ENCODE measurements at places on chromosomes 2 and 18.

DNA sequence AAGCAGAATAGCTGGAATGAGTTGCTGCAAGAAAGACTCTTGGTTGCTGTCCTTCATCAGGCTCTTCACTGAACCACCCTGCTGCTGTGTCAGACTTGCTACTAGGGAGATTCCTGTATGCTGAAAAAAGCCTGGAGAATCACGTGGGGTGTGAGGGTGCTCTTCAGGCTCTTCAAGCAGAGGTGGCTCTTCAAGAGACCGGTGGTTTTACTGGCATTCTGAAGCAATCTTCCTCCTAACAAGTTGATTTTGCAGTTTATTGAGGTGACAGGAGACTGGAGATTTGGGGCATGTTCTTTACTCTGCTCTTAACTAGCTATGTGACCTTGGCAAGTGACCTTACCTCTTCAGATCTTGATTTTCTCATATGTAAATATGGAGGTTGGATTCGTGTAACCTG is 14.1 kb downstream of the TMEM178A start:
- no peak for DNase-seq

GRCh38 chr18:62720766-62721613 is 5.6 kb downstream of the PHLPP1 start:
- DNase-seq = no peak

GRCh38 chr2:107197594-107198294 is 311.8 kb upstream of the ST6GAL2 start:
- DNase-seq = no peak

DNA sequence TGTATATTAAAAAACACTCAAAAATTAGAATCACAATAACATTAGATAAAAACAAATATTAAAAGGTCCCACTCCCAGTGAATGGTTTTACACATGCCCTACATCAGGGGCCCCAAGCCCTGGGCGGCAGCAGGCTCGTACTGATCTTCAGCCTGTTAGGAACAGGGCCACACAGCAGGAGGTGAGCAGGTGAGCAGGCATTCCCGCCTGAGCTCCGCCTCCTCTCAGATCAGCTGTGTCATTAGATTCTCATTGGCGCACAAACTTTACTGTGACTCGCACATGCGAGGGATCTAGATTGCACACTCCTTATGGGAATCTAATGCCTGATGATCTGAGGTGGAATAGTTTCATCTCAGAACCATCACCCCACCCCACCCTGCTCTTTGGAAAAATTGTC is 74.2 kb downstream of the MBD2 start:
- no peak for DNase-seq

DNA sequence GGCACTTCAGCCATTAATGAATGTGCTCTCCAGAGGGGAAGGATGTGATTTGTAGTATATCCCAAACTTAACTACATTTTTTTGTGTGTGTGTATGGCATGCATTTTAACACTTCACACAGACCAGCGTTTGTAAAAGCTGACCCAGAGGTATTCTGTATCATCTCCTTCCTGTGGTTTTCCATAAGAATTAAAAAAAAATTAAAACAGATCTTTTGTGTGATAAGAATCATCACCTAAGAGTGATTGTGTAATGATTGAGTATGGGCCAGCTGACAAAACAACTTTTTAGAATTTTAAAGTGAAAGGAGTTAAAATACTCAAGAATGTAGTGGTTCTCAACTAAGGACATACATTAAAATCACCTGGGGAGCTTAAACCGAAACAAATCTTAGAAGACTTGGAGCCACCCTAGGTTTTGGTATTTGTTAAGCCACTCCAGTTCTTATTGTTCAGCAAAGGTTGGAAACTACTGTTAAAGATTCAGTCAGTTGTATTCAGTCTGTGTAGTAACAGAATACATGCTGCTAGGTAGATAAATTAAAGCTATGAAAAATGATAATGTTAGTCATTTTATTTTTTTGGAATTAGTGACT is 120.1 kb downstream of the HAUS1 start:
- DNase-seq = no peak

GRCh38 chr2:159199761-159200465 is 86.6 kb downstream of the WDSUB1 start:
- no peak for DNase-seq

DNA sequence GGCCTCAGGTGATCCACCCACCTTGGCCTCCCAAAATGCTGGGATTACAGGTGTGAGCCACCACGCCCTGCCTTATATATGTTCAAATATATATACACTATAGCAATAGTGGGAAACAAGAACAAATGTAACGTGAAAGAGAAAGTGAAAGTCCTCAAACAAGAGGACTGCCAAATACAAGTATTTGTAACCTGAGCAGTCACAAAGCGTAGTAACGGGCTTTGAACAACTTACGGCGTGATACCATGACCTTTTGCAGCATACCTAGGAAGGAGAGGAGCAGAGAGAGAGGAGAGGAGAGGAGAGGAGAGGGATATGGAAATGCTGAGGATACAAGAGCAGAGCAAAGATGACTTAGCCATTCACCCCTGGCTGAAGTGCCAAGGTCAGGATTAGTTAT is 113.8 kb upstream of the RGPD4 start:
- DNase-seq = no peak

- no peak for DNase-seq
These were observed 39.5 kb upstream of the NPAS2 start for GRCh38 chr2:100780203-100781008.

GRCh38 chr18:66316701-66317100 is 287.2 kb downstream of the CDH19 start:
- DNase-seq = no peak

All from activated CD4-positive, alpha-beta T cell treated with anti-CD3 and anti-CD28 coated beads, Interleukin-2, Interleukin-6, amounts not matched to agents 100 ng/mL and 50 ng/mL, durations not matched to agents 16 hours and 8 hours (primary cell).